ENCODE measurements at places on chromosomes 5 and 9. TPM values are rescaled to one million over a fixed set of nuclear protein-coding genes. Genes with fewer than 3 reads are reported as not detected.

- no peak for DNase-seq
Observed at GRCh38 chr5:147093138-147093537, 141.7 kb upstream of the STK32A start.

DNA sequence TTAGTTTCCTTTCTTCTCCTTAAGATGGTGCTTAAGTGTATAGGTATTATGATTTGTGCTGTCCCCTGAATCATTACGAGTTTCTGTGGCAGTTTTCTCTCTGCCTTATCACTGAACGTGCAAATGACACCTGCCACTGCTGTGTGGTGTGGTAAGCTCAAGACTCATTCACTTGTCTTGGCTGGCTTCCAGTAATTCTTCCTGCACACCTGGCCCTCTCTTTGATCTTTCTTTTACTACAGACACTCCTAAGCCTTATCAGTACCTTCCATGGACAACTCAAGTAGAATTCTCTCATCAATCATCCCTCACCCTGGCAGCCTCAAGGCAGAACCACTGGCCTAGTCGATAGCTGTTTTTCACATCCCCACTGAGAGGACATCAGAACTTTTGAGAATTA lies 82.6 kb upstream of the ADAMTS19 start:
- no peak for DNase-seq

GRCh38 chr9:129506892-129507291 lies 114.0 kb downstream of the C9orf50 start:
- no peak for DNase-seq

The C9 gene
- total RNA-seq: not detected
